ENCODE measurements at places on chromosomes 7 and 10.

DNA sequence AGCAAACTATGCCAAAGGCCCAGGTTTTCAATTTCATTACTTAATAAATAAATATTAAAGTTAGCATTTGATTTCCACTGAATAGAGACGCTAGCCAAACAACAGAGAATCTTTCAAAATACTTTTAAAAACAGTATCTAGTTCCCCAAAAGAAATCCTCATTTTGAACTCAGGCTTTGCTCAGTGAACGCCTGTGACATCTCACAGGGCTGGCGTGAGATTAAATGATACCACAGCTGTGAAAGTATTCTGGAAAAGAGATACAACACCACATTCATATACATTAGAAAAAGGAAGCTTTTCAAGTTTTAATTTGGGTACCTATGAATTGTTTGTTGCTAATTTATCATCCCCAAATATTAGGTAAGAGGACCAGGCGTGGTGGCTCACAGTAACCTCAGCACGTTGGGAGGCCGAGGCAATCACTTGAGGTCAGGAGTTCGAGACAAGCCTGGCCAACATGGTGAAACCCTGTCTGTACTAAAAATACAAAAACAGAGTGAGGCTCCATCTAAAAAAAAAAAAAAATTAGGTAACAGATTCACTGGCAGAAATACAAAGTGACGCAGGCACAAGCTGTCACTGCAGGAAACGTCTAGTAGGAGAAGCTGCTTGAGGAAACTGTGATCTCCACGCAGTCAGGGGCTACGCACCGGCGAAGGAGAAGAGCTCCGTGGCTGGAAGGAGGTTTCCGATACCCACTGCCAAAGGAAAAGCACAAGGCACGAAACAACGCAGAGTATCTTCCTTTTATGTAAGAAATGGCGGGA, 50.0 kb downstream of the AMZ1 start:
- no peak for DNase-seq

DNA sequence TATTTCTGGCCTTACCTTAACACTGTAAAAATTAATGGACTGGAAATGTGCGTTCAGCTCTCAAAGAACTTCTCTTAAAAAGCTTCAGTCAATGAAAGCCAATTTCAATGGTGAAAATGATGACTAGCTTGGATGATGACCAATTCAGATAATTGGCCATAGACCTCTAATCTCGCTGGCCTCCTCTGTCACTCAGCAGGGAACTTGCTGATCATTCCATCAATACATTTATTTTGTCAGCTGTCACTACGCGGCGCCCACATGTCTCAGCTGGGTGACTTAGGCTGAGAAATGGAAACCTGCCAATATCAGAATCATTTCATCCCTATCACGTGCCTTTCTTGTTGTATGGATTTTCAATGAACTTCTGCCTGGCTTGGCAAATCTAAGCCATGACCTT, 673.0 kb upstream of the AUTS2 start:
- no peak for DNase-seq

DNA sequence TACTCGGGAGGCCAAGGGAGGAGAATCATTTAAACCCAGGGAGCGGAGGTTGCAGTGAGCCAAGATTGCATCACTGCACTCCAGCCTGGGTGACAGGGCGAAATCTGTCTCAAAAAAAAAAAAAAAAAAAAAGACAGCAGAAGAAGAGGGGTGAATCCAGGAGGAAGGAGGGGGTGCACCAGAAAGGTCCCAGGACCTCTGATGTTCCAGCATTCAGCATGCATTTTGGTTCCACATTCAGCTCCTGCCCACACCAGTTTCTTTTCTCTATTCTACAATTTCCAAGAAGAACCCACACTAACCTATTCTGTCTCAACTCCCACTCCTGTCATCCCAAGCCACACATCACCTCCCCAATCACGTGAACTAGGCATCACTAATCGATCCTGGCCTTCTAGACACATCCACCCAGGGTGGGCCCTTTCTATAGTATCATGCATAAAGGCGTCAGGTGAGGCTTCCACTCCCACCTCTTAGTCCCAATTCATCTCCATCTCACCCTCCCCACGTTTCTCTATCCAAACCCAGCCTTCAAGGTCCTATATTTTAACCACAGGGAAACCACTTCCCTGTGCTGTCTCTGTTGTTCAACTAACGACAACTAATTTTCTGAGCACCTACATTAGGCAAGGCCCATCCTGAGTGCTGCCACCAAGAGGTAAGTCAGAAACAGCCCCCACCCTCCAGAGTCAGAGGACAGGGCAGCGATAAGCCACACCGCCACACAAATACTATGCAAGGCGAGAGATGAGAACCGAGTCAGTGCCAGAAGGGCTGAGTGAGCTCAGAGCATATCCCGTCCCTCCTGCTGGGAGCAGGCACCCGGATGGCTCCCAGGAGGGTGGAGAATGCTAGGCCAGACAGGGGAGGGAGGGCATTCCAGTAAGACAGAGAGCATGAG, 2.2 kb downstream of the ANXA11 start:
- DNase-seq = no peak

GRCh38 chr7:14414274-14414986, 425.0 kb upstream of the ETV1 start:
- no peak for DNase-seq

DNA sequence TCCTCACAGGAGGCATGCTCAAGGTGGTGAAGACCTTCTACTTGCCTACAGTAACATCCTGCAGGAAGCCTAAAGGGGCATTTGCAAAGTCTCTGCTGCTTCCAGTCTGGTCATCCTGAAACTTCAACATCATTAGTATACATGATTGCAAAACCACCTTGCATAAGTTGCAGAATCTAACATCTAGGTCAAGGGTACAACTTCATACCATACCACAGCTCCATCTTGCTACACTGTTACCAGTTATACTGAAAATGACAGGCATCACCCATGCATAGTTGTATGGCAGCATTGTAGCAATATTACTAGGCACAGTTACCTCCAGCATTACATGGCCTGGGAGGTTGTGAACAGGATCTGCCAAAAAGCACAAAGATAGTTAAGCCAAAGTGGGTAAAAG, 13.7 kb upstream of the MACROH2A2 start:
- no peak for DNase-seq

- DNase-seq = no peak
These were observed 131.7 kb downstream of the GRK5 start for GRCh38 chr10:119339109-119339508.

DNA sequence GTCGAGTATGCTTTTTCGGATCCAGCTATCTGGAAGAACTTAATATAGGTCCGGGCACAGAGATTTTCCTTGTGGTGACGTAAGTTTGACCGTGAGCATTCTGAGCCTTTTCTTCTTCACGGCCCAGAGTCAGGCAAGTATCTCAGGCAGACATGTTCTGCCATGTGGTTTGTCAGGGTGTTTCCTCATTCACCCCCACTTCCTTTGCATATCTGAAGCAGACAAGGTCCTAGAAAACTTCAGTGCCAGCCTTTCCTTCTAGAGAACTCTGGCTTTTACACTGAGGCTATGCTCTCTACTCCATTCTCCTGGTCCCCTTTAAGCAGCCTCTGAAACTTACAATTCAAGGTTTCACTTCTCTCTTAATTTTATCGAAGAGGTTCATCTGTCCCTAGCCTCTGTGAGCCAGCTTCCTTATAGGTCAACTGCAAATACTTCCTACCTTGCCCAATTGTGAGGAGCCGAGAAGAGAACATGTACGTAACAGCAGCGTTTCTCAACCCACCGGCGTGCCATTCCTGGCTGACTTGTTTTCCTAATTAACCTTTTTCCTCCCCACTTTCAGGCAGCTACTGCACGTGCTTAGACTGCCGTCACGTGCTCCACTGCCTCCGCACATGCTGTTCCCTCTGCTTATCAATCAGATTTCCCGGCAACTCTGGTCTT, 47.3 kb downstream of the CDCA7L start:
- DNase-seq = no peak

- DNase-seq = no peak
These were observed 49.8 kb downstream of the TPK1 start for GRCh38 chr7:144786079-144786478.

GRCh38 chr7:32263611-32264010, 193.4 kb upstream of the PDE1C start:
- no peak for DNase-seq

DNA sequence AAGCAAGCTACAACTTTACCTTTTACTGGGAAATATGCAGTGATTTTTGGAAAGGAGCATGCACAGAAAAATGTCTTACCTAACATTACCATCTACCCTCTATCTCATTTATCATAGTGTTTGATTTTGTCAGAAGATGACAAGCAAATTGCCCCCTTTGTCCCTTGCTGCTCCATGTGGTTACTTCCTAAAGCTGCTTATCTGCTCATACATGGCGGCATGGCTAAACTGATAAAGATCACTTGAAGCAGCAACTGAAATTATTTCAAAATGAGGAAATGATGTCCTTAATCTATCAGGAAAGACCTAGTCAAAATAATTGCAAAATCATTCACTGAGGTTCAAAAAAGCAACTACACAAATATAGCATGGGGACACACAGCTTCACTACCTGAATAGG, 1198.5 kb upstream of the SORCS1 start:
- no peak for DNase-seq

DNA sequence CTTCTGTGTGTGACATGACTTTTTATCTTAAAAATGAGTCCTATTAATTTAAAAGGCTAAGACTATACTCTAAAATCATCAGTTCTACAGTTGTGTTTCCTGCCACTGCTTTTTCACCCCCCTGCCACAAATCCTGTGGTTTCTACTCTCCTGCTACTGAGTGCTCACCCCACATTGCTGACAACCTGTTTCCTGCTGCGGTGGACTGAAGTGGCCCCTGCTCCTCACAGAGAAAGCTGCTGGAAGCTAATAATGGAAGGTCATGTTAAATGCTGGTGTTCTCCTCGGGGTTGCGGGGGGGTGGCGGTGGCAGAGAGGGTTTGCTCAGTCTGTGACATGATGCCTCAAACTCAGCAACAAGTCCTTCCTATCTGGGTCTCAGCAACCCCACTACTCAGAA, 113.2 kb upstream of the INHBA start:
- DNase-seq = no peak
